ENCODE measurements at places on chromosomes 1 and 21.
A peak's percentile ranks its signal among the peaks of the same experiment; 100 is the strongest.

DNA sequence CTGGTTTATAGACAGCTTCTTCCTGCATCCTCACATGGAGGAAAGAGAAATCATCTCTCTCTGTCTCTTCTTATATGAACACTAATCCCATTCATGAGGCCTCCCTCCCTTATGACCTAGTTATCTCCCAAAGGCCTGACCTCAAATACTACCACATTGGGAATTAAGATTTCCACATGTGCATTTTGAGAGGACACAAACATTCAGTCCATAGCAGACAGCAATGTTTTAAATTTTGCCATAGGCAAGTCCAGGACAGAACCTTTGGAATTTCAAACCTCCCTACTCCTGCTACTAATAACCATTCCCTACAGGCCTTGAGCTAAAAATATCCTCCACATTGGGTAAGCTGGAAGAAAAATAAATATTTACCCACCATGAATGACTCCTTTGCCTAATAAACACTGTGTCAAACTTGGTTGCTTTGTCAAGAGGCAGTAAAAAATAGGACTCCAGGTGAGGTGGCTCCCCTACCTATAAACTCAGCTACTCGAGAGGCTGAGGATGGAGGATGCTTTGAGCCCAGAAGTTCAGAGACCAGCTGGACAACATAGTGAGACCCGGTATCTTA is 113.7 kb downstream of the ZNF281 start:
- DNase-seq: no peak

GRCh38 chr1:234667600-234668576 is 57.9 kb upstream of the IRF2BP2 start:
- DNase-seq: no peak

GRCh38 chr1:8284127-8284526 is 33.8 kb upstream of the SLC45A1 start:
- no peak for DNase-seq

GRCh38 chr1:22625262-22625925 is 11.0 kb upstream of the C1QA start:
- no peak for DNase-seq

DNA sequence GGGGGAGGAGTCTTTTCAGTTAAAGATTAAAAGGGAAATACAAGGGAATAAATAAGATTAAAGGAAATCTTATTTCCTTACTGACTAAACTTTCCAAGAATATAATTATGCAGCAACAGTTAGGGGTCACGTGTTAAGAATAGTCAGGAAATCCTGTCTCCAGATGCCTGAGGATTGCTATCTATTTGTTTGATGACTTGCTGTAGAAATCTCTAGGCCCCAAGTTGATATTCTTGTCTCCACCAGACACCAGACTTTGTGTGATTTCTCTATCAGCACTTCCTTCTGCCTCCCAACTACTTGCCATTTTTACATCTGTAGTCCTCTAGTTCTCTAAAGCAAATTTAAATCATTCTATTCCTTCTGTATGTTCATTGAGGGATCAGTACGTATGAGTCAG is 77.5 kb downstream of the RPAP2 start:
- DNase-seq: no peak

DNA sequence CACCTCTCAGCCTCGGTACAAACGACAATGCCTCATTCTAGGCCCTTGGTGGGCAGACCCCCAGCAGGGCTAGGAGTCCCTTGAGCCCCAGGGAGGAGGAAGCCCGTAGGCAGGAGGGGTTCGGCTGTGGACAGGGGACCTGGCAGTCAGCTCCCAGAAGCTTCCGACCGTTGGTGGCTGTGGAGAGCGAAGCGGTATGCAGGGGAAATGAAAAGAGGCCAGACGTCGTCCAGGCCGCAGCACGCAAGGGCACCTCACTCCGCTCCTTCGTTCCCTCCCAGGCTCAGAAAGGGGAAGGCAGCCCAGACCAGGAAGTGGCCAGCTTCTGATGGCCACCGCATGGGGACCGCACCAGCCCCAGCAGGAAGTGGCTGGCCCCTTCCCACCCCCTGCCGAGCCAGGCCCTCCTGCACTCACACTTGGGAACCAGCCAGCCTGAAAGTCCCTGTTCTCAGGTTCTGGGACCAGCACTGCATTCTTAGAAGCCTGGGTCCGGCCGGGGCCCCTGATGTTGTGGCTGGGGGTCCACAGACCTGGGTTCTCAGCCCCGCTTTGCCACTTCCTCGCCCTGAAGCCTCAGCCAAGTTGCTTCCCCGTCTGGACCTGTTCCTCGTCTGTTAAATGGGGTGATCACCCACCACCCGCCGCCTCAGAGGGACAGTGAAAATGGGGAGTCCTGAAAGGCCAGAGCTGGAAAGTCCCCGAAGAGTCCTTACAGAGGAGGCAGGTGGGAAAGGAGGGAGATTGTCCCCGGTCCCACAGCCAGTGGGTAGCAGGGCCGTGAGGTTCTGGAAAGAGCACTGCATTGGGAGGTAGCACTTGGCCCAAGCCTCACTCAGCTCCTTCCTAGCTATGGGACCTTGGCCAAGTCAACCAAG is 104.0 kb upstream of the RUNX3 start:
- no peak for DNase-seq

DNA sequence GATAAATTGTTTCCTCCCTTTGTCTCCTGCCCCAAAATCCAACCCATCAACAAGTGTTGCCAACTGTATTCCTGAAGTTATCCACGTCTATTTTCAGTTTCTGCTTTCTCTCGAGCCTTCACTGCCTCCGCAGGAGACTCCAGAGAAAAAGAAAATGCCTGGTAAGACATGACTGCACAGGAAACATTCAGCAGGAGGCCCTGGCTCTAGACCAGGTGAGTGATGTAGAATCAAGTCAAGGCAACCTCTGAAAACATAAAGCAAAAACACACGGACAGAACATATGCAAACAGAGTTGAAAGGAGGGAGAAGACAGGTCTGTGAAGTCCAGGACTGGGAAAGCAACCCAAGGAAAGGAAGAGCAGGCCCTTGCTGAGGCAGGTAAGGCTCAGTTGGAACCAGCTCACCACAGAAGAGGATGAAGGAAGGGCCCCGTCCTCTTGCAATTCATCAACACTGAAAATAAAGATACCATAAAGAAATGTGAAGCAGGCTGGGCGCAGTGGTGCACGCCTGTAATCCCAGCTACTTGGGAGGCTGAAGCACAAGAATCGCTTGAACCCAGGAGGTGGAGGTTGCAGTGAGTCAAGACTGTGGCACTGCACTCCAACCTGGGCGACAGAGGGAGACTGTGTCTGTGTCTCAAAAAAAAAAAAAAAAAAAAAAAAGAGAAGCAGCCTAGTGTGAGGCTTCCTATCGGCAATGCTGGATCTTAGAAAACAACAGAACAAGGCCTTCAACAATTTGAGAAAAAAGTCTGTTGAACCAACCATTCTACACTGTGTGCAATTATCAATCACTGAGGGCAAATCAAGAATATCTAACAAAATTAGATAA is 8.8 kb downstream of the NOL9 start:
- no peak for DNase-seq

DNA sequence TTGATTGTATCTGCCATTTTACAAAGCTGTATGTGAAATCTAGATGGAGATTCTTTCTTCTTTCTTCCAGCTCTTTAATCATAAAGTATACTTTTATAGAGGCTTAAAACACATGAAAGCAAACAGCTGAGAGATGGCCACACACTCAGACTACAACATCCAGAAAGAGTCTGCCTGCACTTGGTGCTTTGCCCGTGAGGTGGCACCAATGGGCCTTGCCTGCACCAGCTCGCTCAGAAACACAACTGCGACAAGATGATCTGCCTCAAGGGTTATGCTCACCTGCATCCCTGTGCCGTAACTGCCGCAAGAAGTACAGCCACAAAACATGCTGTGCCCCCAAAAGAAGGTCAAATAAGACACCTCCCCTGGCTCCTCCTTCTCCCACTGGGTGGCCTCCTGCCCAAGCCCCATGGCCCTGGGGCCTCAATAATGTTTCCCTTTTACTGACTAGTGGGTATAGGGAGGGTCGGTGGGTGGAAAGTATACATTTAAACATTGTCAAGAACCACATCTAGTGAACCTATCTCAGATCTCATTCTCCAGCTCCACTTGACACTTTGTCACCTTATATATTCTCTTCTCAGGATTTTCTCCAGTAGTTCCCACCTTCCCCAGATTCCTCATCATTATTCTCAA is 66.7 kb upstream of the ANGPTL3 start:
- DNase-seq: no peak

- DNase-seq: no peak
Measured at GRCh38 chr1:156926175-156926574, 5.7 kb downstream of the LRRC71 start.

- no peak for DNase-seq
Measured at GRCh38 chr1:101128211-101128727, 102.7 kb upstream of the DPH5 start.

GRCh38 chr1:16979475-16980327 is 719 bp downstream of the MFAP2 start:
- no peak for DNase-seq

DNA sequence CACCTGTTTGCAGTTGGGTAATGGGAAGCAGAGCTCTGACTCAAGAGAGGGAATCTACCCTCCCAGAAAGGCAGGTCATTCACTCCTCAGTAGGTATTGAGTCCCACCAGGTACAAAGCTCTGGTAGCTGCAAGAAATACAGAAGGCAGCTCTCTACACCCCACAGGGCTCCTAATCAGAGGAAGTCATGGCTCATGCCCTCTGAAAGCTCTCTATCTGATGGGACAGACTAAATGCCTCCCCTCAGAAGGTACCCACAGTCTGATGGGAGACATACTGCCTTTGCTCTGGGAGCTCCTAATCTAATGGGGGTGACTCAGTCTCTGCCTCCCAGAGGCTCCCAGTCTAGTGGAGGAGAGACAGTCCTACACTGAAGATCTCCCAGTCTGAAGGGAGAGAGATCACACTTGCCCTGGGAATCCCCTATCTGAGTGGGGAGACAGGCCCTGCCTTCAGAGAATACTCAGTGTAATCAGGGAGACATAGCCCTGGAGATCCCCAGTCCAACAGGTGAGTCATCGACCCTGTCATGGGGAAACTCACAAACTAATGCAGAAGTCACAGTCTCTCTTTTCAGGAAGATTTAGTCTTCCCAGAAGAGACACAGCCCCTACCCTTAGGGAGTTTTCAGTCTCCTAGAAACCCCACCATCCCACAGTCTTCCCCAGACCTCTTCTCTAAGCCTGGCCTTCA is 23.7 kb downstream of the CAMK1G start:
- DNase-seq: no peak

DNA sequence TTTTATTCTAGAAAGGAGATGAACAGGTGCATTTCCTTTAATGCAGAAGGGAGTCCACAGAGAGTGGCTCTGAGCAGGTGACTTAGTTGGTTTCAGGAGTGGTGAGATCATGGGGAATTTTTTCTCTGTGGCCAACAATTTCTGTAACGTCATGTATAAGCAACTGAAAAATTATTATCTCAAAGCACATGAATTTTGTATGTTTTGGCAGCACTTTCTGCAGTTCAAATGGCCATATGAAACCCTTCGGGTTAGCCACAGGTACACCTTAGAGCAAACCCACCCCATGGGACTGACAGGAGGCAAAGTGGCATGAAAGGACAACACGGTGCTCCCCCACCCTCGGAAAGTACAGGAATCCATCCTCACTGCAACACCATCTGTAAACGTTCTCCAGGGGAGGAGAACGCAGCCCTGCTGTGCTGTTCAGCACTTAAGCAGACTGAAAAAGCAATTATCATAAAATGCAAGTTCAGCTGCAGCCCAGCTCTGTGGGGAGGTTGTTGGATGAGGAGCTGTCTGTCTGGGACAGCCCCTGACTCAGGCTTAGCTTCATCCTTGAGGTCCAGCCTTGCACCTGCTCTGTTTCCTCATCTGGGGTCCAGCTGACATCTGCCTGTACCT is 55.8 kb upstream of the CLDN14 start:
- peak; percentile 23 for DNase-seq

GRCh38 chr21:44567481-44568171 is 5.9 kb upstream of the KRTAP10-4 start:
- no peak for DNase-seq

DNA sequence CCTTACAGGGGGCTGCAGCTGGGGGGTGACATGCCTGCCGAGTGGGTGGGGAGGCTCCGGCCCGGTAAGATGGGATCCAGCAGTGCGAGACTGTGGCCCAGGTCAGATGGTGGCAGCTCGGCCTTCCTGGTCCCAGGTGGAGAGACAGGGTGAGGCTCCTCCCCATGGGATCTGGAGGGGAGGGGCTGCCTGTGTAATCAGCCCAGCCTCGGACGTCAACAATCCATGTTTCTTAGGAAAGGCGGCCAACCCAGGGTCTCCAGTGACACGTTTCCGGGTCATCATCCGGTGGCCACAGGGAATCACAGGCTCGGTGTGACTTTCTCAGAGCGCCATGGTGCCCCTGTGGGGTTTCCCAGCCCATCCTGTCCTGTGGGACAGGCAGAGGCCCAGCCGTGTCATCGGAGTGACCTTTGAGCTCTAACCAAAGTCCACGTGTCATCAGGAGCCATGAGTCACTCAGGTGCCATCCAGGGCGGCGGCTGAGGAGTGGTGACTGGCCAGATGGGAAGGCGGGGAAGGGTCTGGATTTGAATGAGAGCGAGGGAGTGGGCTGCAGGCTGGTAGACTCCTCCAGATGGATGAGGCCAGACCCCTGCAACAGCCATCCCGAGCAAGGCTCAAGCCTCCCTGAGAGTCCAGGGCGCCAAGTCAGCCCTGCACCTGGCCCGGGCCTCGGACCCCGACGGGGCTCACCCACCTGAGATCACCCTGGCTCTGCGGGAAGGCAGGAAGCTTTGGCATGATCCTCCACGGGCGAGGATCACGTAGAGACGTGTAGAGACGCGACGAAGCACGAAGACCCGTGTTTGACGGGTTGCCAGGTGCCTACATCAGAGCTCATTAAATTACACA is 6.6 kb upstream of the HES4 start:
- DNase-seq: no peak

DNA sequence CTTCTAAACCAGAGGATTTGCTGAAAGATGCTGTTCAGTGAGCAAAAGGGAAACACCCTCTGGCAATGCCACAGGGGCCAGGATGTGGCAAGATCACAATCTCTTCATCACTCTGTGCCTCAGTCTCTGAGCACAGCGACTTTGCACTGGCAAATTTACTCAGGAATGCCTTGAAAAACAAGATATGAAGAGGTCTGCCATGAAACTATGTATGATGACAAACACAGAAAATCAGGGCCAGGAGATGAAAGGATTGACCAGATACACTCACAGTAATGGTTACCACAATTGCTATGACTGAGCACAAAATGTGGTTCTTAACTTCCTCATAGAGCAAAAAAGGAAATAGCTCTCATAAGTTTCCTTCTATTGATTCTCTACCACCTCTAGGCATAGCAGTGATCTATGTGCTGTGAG is 5.8 kb downstream of the TTC13 start:
- DNase-seq: peak; percentile 20

DNA sequence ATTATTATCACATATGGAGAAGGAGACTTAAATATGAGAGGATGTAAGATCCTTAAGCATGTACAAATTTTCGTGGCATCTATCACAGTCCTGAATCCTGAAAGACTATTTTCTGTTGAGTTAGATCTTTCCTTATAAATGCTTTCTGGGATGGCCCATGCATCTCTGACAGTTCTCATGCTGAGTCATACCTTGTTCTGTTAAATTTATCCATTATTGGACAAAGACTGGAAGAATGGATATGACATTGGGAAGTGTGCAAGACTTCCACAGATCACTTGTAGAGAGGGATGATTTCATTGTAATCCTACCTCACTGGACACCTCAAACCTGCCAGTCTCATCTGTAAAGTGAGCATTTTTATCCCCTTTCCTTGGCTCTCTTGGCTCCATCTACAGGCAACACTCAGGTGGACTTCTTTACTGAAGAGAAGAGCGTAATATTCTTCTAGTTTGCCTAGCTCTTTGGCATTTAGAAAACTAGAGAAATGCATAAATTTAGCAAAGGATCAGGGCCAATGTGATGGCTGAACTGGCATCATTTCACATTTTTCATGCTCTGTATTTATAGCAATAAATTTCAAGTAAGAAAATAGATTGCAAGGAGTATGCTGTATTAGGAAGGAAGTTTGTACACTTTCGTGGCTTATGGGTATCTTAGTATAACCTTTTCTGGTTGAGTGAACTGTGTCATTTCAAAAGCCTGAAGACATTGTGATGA is 128.2 kb downstream of the NFIA start:
- no peak for DNase-seq

Data from GM12891 (cell line).